Caki2 (cell line): ENCODE measurements at places on chromosomes 3 and 15.

- DNase-seq: no peak
These were observed 731.1 kb upstream of the SGO1 start for GRCh38 chr3:20916951-20917606.

- no peak for DNase-seq
These were observed 49.4 kb downstream of the ZNF280D start for GRCh38 chr15:56683908-56684307.

GRCh38 chr15:80012060-80012726 lies 41.2 kb upstream of the BCL2A1 start:
- DNase-seq: no peak

- DNase-seq: peak; percentile 12
These were observed 41.9 kb upstream of the SLC6A1 start for GRCh38 chr3:10950476-10951294.

DNA sequence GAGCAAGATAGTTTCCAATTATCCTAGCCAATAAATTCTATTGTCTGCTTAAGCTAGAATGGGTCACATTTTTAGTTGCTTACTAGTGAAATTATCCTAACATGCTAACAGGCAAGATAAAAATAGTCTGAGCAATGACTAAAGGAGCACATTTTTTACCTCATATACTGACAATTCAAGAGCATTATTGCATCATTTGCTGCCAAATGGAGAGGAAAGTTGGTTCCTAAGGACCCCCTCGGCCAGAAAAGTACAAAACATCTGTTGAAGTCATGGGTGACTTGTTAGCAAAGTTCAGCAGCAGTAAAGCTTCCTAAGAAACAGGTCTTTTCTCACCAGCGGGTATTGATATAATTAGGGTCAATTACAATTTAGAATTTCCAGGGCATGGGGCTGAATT lies 1001.0 kb downstream of the FHIT start:
- no peak for DNase-seq

DNA sequence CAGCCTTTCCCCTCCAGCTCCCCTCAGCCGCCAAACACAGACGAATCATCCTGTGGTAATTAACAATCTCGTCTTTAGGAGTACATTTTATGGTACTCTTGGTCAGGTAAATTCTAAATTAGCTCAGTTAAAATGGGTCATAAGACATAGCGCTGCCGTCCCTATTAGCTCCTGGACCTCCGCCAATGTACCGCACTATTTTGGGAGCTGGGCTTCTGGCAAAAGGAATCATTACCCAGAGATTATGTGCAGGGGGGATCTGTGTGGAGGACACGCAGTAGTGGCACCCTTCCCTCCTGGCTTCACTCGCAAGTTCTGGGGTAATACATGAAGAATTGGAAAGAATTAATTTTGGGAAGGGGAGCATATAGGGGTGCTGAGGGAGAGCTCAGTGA lies 68.6 kb upstream of the ONECUT1 start:
- no peak for DNase-seq

- no peak for DNase-seq
These were observed 63.0 kb downstream of the ST3GAL6 start for GRCh38 chr3:98826126-98826525.

GRCh38 chr3:32288819-32289218 lies 50.3 kb downstream of the CMTM8 start:
- DNase-seq: no peak

- DNase-seq: no peak
These were observed 83.0 kb downstream of the LINGO1 start for GRCh38 chr15:77549576-77550288.

DNA sequence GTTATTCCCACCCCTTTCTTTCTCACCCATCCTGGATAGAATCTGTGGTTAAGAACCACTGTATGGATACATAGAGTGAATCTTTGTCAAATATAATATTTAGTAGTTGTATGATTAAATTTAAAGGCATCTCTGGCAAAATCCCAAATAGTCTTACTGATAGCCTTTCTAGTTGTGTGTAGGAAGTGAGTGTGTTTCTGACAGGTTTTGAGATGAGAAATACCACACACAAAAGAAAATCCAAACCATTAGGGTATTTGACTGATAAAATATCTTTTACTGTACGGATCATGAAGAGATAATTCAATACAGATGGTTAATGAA lies 44.7 kb upstream of the PLCL2 start:
- no peak for DNase-seq

DNA sequence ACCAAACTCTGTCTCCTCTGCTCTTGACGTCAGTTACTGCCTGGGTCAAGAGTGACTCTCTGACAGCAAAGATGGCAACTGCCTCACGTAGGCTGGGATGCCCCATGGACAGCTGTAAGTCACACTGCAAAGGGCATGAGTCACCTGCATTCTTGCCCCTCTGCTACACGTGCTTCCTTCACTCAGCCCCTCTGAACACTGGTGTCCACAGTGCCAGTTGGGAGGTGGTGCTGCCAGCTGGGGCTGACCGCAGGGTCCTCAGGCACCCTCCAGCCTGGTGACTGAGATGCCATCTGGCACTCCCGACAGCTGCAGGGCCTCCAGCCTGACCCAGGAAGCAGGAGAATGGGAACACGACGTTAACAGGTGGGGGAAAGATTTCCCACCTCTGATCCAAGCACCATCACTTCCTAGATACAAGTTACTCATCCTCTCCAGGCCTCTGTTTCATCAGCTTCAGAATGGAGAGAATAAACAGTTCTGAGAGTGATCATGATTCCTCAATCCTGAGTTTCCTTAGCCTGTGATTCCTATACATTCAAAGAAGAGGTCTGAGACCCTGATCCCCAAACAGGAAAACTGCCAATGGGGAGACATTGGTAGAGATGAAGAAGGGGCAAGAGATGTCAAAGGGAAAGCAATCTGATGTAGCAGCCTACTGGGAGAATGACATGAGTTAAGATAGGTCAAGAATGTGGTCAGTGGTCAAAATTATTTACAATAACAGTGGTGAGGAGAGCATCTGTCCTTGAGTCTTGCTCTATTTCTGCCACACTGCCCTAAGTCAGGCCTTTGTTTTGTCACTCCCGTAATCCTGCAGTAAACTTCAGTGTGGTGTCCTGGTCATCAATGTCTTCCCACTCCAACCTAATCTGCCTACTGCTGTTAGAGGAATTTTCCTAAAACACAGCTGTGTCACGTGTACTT lies 86.1 kb upstream of the BCL6 start:
- DNase-seq: no peak

- DNase-seq: no peak
These were observed 45.5 kb downstream of the NEK11 start for GRCh38 chr3:131072099-131072559.

DNA sequence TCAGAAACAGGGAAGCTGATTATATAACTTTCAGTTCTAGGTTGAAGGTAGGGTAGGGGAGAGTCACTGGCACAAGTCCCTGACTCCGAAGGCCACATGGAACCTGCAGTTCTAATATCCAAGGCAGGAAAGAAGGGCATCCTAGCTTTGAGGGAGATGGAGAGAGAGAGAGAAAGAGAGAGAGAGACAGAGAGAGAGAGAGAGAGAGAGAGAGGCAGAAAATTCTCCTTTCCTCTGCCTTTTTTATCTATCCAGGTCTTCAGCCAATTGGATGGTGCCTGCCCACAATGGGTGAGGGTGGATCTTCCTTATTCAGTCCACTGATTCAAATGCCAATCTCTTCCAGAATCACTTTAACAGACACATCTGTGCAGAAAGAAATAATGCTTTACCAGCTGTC lies 35.7 kb upstream of the TMEM45A start:
- no peak for DNase-seq

- DNase-seq: peak; percentile 70
These were observed 7.9 kb upstream of the CYP11A1 start for GRCh38 chr15:74375303-74375693.

DNA sequence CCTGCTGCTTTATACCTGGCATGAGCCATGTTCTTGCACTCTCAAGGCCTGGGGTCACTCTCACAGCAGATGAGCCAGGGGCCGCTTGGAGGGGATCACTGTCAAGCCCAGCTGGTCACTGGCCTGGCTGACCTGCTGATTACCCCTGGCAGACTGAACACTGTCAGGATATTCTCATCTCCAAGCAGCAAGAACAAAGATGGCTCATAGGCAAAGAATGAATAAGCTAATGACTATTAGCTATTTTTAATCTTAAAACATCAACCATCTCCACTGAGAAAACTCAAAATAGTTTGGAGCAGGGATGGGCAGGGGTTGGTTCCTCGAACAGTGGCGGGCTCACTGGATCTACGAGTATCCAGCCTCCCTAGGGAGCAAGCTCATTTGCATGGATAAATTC lies 64.4 kb upstream of the ACAN start:
- no peak for DNase-seq

GRCh38 chr15:80403712-80404056 lies 498 bp upstream of the ARNT2 start:
- no peak for DNase-seq

DNA sequence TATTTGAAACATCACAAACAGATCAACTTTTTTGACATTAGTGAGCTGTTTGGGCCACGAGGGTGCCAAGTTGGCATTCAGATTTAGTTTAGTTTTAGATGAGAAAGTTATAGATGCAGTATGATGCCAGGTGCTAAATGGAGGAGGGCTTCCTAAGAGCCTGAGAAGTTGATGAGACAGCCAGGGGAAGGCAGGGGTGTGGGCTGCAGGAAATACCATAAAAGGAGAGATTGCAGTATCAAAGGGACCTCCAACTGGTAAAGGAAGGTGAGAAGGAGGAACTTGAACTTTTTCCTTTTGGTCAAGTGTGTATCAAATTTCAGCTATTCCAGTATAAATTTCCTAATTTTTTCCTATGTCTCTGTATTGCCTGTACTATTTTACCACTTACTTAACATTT lies 2.0 kb upstream of the TNIK start:
- peak; percentile 62 for DNase-seq

GRCh38 chr3:171797265-171797679 lies 13.0 kb downstream of the PLD1 start:
- peak; percentile 48 for DNase-seq

- DNase-seq: no peak
These were observed 13.2 kb downstream of the AAGAB start for GRCh38 chr15:67241132-67241855.

GRCh38 chr3:116863822-116864589 lies 154.4 kb downstream of the TUSC7 start:
- DNase-seq: no peak

DNA sequence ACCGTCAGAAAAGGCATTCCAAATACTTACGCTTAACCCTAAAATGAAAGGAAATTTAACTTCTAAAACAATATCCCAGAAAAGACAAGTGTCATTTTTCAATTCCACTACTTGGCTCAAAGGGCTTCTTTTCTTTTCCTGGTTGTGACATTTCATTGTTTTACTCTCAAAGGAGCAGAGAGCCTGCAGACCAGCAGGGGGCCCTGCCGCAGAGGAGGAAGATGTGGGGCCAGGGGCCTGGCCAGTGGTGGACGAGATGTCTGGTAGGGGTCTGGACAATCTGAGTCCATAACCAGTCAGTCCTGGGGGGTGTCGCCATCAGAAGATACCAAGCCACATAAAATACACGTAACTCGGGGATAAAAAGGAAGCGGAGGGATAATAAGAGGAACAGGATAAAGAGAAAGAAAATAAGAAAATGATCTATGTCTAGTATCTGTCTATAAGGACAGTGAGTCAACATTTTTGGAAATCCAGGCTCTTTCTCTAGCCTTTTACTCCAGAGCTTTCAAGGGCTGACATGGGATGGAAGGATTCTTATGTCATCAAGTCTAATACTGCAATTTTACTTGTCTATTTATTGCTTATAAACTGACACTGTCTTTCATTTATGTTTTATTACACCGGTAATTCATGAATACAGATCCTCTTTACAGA lies 54.2 kb upstream of the ARHGEF3 start:
- no peak for DNase-seq

GRCh38 chr3:50238549-50239026 lies 2.6 kb downstream of the GNAI2 start:
- DNase-seq: peak; percentile 56

DNA sequence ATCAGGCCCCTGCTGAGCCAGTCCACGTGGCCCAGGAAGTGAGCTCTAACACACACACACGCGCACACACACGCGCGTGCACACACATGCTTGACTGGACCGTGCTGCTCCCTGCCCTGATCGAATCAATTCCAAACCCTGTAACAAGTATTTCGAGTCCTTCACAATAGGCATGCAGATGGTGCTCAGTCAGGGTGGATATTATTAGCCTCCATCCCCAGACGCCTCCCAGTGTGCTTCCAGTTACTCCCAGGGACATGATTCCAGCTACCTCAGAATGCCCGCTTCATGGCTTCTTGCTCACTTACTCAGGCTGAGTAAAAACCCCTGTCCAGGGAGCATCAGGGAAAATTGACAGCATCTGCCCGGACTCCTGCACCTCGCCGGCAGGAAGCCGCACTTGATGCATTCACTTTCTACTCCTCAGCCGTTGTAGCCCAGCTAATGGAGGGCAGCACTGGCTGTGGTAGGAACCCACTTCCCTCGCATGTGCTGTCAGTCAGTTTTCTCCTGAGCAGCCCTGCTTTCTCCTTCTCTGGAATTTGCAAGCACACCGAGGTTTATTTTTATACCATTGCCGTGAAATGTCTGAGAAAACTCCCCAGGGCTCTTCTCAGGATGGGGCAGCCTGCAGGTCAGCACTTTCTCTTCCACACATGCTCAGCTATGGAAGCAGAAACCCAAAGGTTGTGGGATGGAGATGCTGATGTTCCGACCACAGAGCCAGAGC lies 126.1 kb upstream of the ABHD17C start:
- no peak for DNase-seq

DNA sequence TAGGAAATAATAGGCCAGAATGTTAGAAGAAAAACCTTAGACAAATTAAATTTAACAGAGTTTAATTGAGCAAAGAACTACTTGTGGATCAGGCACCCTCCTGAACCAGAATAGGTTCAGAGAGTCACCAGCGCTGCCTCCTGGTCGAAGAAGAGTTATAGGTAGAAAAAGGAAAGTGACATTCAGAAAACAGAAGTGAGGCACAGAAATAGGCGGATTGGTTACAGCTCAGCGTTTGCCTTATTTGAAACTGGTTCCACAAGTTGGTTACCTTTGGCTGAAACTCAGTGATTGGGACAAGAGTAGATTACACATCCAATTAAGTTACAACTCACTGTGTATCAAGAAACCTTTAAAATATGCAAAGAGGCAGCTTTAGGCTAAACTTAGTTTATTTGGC lies 4.4 kb downstream of the AADAC start:
- no peak for DNase-seq

GRCh38 chr15:74410502-74410901 lies 23.3 kb downstream of the SEMA7A start:
- DNase-seq: no peak

DNA sequence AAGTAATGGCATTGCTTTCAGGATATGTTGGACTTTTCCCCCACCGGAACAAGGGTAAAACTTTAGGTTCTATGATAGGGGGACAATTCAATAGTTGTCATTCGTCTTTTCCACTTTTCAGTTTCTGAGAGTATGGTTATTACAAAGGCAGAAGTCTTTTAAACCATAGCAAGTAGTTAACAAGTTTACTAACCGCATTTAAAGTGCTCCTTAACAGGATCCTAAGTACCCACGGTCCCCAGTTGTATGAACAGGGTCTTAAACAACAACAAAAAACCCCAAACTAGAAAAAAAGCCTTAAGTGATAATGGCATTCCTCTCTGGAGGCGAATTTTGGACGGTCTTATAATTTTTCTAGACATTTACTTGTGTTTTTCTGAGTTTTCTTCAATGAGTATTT lies 831 bp downstream of the IFT57 start:
- no peak for DNase-seq

GRCh38 chr3:32450992-32451659 lies 51.5 kb downstream of the CMTM6 start:
- DNase-seq: no peak

- DNase-seq: no peak
These were observed 257.7 kb downstream of the VGLL3 start for GRCh38 chr3:86733257-86733656.
